Iris pigment epithelial cell (primary cell): ENCODE measurements at places on chromosomes 3 and 15.
A peak's percentile ranks its signal among the peaks of the same experiment; 100 is the strongest.

- DNase-seq, result no peak
Observed at GRCh38 chr3:196603683-196604082, 35.2 kb downstream of the FBXO45 start.

DNA sequence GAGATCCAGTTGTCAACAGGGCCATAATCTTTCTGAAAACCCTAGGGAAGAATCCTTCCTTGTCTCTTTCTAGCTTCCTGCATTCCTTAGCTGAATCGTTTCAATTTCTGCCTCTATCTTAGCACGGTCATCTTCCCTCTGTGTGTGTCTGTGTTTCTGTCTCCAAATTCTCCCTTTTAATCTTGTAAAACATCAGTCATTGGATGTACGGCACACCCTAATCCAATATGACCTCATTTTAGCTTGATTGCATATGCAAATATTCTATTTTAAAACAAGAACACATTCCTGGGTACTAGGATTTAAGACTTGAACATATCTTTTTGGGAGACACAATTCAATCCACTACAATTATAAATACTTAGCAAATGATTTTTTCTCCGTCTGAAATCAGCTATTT, 600.3 kb downstream of the GBE1 start:
- no peak for DNase-seq

- peak; percentile 72 for DNase-seq
Observed at GRCh38 chr3:196399485-196399945, 32.7 kb downstream of the UBXN7 start.

- DNase-seq, result no peak
Observed at GRCh38 chr3:36557021-36557707, 176.9 kb downstream of the STAC start.

- DNase-seq, result no peak
Observed at GRCh38 chr3:109984976-109985375, 647.6 kb upstream of the DPPA4 start.

DNA sequence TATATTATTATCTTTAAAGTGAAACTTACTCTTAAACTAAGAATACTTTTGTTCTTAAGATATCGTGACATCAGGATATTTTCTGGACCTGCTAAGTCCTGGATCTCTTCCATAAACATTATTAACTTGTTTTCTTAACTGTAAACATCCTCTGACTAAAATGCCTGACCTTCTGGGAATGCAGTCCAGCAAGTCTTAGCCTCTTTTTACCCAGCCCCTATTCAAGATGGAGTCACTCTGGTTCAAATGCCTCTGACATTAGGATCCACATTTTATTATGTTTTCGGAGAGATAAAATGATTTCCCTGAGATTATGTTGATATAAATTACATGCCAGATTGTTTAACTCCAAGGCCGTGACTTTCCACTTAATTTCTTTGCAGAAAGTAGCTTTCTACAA, 37.6 kb downstream of the OSTN start:
- peak; percentile 61 for DNase-seq

- DNase-seq, result no peak
Observed at GRCh38 chr3:144433006-144433405, 461.4 kb downstream of the DIPK2A start.

DNA sequence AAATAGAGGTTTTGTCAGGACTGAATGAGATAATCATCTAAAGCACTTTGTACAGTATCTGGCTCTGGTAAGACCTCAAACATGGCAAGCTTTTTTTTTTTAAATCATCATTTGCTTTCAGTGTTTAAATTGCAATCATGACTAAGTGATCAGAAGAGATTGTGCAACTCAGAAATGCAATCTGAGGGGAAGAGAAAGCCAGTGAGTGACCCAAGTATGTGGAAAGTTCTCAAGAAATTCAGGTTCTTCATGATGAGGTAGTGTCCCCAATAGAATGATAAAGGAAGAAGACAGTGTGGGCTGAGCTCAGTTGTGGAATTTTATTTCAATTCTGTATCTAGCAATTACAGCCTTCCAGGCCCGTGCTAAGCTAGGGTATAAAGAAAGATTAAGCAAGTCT, 132.2 kb upstream of the TBC1D5 start:
- peak; percentile 18 for DNase-seq

DNA sequence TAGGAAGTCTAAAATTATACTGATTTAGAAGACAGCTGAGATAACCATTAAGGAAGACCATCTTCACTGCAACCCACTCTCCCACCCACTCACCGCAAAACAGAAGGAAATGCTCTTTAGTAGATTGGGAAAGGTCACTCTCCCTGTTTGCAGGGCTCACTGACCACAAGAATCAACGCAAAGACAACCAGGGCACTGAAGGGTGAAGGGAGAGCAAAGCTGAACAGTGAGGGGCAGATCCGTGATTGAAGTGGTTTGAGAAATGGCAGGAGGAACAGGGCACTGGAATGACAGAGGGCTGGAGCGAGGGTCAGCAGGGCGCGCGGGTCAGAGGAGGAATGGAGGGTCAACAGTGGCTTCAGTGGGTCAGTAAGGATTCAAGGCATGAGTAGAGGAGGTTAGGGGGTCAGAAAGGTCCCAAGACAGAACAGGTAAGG, 520 bp downstream of the MESD start:
- DNase-seq, result no peak

DNA sequence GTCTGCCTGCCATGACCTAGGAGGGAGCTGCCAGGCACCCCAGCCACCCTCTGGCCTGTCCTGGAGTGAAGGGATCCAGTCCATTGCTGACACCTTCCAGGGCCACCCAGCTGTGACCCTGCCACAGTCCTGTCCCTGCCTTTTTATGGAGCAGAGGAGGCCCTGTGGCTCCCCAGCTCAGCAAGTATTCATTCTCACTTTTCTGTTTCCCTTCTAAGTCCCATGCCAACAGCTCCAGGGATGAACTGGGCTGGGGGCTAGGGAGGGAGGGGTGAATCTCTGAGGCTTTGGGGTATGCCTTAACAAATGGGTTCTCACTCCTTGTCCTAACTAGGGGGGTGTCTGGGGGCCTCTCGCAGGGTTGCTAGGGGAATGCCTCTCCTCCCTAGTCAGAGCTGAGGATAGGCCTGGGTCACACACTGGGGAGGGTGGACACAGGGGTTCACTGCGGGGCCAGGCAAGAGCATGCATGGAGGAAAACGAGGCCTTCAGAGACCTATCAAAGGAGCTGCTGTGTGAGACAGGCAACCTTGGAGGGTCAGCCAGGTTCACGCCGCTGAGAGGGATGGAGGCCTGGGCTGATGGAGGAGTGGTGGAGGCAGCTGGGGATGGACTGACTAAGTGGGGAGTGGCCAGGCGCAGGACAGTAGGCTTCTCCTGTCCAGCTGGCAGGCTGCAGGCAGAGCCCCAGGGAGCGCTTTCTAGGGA, 31.8 kb downstream of the EPHB3 start:
- DNase-seq, result no peak

- DNase-seq, result no peak
Observed at GRCh38 chr3:45318689-45319088, 69.7 kb upstream of the LARS2 start.

- no peak for DNase-seq
Observed at GRCh38 chr15:85947021-85947420, 132.7 kb upstream of the AGBL1 start.

DNA sequence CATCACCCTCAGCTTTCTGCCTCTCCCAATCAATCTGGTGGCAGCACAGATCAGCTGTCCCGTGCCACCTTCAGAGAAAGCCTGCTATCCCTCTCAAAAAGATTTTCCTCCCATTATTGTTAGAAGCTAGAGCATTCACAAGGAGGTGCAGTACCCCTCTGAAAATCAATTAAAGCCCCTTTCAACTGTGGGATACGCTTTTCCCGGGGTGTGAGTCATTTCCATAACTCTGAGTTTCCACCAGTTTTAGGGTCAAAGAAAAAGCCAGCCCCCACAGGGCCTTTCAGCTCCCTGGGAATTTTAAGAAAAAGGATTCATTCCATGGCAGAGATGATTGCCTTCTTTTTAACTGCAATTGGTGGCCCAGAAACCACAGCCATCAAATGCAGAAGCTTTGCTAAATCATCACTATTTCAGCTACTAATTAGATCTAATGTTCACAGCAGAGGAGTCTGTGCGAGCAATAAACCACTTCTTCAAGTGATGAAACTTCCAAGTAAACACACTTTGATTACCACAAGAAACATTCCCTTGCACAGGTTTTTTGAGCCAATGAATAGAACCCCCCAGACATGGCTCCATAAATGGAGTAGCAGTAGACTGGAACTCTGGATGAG, 270.0 kb upstream of the TPRG1 start:
- no peak for DNase-seq

GRCh38 chr15:93321881-93322282, 232.9 kb upstream of the RGMA start:
- peak; percentile 4 for DNase-seq

- DNase-seq, result no peak
Observed at GRCh38 chr3:100225193-100225592, 35.6 kb upstream of the TBC1D23 start.
